Glutamatergic neuron (in vitro differentiated cells): ENCODE measurements at places on chromosomes 7 and 10.
A peak's percentile ranks its signal among the peaks of the same experiment; 100 is the strongest.

GRCh38 chr10:17383801-17384555, 70.4 kb downstream of the ST8SIA6 start:
- no peak for DNase-seq

DNA sequence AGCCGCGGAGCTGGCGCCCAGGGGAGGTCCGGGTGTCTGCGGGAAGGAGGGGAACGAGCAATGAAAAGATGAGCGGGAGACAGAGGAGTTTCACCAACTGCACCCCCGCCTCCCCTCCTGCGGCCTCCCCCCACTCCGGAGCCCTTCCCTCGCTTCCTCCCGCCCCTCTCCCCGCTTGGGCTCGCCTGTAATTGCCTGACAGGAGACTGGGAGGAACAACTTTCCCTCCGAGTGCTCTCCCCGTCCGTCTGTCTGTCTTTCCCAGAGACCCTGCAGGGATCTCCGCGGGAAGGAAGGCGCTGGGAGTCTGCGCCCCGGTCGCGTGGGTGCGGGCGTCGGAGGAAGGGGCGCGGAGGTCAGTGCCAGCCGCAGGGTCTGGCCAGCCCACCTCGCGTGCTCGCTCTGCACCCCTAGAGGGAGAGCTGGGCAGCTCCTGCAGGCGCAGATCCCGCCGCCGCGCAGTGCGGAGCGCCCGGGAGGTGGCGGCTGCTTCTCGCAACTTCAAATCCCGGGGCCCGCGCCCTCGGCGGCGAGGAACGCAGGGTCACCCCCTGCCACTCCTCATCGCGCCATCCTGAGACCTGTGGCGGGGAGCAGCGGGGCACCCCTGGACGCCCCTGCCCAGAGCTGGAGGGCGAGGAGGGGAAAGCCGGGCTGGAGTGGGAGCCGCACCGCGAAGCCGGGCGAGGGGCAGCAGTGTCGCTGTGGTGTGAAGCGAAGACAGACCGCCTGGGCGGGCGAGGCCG, 511 bp upstream of the NRP1 start:
- peak; percentile 83 for DNase-seq

DNA sequence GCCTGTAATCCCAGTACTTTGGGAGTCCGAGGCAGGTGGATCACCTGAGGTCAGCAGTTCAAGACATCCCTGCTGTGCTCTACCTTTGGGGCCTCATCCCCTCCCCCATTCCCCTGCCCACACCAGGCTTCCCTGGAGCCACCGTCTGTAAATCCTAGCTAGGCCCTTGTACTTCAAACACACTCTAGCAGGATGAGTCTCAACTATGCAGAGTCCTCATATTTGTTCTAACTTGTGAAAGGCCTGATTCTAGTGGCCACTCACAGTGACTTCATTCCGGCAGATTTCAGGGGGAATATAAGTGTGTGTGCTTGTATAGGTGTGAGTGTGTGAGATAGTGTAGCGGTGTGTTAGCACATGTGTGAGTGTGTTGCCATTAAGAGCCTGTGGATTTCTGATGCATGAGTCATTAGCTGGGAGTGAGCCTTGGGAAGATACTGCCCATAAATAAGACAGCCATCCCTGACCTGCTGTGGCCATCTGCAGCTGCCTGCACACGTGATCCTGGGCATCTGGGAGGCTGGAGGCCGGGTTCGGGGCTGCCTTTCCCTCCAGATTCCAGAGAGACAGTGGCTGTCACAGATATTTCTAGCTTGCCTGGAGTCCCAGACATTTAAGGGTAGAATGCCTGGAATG, 1.7 kb upstream of the NEURL1 start:
- DNase-seq, result peak; percentile 83

DNA sequence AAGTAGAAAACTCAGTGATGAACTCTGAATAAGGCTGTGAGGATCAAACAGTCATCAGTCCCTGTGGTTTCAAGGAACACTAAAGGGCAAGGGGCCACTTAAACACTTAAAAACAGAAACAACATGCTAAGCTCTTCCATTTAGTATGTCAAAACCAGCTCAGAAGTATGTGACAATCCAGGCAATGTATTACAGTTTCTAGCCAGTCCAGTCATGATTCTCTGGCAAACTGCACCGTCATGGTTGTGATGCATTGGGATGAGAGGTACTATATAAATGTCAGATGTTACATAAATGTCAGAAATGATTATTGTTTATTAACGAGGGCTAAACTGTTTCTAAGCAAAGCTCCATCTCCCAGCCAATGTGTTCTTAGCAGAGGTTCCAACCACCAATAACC, 4.7 kb upstream of the CREB5 start:
- no peak for DNase-seq

GRCh38 chr10:102375250-102375649, 20.3 kb upstream of the NFKB2 start:
- no peak for DNase-seq

- no peak for DNase-seq
Observed at GRCh38 chr7:98185101-98185500, 26.1 kb upstream of the BHLHA15 start.

DNA sequence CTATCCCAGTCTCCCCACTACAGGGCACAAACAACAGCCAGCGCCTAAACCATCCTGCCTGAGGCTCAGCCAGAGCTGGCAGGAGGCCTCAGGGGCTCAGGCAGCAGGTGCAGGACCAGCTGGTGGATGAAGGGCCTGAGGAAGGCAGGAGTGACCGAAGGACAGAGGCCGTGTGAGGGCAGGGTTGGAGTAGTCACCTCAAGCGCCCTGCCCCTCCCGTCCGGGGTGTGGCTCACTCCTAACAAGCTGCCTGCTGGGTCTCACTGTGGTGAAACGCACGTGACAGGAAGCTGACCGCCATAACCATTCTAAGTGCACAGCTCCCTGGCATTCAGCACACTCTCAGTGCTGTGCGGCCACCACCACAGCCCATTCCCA, 281.1 kb downstream of the ELFN1 start:
- peak; percentile 56 for DNase-seq

DNA sequence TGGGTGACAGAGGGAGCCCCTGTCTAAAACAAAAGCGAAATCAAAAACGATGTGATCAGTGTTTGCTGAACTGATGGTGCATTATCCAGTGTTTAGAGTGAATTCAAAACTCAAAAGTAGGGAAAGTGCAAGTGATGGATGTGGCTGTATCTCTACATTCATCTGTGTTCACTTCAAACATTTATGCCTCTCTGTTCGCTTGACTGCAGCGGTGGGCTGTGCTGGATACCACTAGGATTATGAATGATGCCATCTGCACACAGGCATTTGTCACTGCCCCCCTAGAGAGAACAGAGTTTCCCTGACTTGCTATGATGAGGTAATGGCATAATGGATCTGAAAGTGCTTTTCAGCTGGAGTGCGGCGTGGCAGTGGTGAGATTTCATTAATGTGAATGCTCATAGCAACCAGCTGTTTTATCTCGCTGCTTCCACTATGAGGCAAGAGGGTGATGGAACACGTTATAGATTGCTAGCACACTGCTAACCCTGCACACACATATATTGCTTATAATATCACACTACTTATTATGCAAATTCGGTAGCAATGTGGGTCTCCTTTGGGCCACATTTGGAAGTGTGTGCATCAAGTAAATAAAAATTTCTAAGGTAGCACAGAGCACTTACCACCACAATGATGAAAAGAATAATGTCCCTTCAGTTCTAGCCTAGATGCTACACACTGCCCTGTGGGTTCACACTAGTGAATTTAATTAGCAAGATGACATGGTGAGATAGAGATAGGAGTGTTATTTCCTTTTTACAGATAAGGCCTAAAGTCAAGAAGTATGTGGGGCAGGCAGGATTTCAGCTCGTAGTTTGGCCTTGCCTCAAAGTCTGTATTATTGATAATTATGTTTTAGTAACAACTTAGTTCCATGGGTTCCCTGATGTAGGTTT, 164.7 kb downstream of the CAMK1D start:
- peak; percentile 68 for DNase-seq

DNA sequence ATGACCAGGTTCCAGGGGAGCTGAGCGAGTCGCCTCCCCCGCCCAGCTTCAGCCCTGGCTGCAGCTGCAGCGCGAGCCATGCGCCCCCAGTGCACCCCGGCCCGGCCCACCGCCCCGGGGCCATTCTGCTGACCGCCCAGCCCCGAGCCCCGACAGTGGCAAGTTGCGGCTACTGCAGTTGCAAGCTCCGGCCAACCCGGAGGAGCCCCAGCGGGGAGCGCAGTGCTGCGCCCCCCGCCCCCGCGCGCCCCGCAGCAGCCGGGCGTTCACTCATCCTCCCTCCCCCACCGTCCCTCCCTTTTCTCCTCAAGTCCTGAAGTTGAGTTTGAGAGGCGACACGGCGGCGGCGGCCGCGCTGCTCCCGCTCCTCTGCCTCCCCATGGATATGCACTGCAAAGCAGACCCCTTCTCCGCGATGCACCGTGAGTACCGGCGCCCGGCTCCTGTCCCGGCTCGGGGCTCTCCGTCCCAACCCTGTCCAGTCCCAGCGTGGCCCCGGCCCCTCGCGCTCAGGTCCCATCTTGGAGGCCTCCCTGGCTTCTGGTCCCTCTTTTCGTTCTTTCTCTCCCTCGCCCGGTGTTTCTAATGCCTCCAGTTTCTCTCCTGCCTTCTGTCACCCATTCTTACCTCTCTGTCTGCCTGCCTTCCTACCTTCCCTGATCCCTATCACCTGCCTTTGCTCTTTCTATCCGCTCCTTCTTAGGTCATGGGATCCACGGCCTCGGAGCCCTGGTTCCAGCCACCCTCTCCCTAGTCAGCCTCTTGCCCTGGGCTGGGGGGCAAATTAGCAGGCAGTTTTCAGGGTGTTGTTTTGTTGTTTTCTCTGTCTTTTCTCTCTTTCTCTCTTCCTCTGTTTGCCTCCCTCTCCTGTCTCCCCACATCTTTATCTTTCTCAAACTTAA, 751 bp downstream of the PAX2 start:
- DNase-seq, result peak; percentile 43

GRCh38 chr10:127331696-127332095, 135.3 kb upstream of the INSYN2A start:
- DNase-seq, result no peak

DNA sequence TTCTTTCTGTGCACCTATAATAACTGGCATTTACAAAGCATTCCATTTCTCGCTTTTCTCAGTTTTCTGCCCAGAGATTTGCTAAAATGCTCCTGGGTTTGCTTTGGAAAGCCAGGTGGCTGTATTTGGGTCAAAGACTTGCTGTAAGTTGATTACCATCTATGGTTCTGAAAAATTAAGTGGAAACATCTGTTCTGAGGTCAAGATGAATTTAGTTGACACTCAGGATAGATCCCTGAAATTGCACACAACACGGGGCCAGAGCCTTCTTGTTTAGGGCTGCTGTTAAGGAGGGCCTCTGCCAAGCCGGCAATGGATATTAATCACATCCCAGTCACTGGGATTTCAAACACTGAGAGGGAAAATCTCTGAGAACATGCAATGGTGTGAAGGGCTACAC, 111.6 kb upstream of the GLI3 start:
- DNase-seq, result no peak

DNA sequence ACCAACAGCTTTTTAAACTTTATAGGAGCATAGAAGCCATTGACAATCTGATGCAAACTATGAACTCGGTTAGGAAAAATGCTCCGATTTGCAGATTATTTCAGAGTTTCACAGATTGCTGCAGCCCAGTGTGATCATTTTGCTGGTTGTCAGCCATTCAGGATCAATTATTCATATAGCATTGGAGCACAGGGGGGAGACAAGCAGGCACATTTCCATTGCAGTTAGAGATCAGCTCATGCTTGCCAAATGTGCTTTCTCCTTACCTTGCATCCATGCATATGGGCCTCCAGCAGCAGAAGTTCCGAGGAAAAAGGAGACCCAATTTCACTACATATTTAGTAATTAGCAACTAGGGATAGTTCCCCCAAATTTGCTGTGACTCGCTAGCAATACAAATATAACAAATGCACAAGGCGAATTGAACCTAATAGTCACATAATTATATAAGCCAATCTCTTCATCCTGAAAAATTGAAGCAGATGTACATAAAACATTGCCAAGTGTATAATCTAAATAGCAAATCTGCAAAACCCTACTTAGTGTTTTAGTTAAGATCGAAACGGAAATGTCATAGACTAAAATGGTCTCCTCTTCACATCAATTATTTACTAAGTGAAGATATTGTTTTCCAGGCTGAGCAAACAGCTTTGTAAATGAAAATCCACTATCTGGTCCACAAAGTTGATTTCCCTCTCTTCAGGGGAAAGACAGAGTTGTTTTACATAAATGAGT, 49.5 kb upstream of the RSU1 start:
- no peak for DNase-seq
